ENCODE measurements at places on chromosomes 5 and 9. TPM values are rescaled to one million over a fixed set of nuclear protein-coding genes. Genes with fewer than 3 reads are reported as not detected.

Gene SHISAL2B
- total RNA-seq: 8.6 TPM

DNA sequence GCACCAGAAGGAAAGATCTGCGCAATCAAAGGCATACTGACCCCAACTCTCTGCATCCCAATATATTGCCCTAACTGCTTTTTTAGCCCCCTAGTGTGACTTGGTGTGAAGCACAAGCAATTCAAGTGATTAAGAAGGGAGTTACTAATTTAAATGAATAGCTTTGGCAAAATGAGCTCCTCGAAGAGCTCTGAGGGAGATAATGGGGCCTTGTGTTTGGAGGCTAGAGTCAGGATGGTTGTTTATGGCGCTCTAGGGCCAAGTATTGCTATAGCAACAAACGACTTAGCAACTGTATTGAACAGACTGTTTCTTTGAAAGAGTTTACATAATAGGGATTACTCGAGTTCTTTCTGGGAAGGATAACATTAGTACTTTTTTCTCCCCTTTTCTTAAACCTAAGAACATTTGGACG, 11.5 kb upstream of the C5orf58 start:
- H3K27ac ChIP-seq: no peak overlapping the region
- H3K36me3 ChIP-seq: no peaks in the 10 kb centered on the region
- no peaks in the 10 kb centered on the region for H3K27me3 ChIP-seq
- no peak for DNase-seq
- no peaks in the 10 kb centered on the region for H3K4me1 ChIP-seq

Gene PCDHGC4
- 2.4 TPM for total RNA-seq

DNA sequence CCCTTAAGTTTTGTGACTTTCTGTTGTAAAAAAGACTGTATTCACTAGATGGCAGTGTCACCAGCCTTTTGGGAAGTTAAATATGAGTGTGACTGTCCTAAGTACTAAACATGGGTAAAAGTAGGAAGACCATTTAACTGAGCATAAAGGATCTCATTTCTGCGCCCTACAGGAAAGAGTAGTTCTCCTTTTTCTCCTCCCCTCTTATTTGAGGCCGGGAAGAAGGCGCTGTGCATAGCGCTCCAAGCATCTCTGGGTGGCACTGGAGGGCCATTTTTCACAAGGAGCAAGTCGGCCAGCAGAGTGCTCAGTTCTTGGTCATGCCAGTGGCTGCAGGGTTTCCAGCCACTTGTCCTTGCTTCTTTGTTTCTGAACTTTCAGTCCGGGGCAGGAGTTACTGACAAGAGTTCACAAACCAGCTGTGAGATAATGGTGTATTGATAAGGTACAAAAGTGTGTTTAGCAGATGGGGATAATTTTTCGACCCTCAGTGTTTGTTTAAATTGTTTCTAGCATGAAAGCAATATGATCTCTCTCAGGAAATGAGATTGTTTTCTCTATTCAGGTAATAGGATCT, 227.6 kb upstream of the DMRT1 start:
- no peak overlapping the region for H3K4me3 ChIP-seq
- H3K36me3 ChIP-seq: no peaks in the 10 kb centered on the region
- no peak overlapping the region for H3K27ac ChIP-seq
- DNase-seq: peak; percentile 64
- H3K4me1 ChIP-seq: no peaks in the 10 kb centered on the region

Gene MED27
- 32.7 TPM for total RNA-seq

- H3K4me1 ChIP-seq: peaks cover 7% of the 10 kb centered on the region
- peaks cover 6% of the 10 kb centered on the region for H3K36me3 ChIP-seq
- H3K27ac ChIP-seq: no peak overlapping the region
- H3K27me3 ChIP-seq: no peaks in the 10 kb centered on the region
These were observed 13.6 kb downstream of the ITGA1 start for GRCh38 chr5:52801329-52801728.

DNA sequence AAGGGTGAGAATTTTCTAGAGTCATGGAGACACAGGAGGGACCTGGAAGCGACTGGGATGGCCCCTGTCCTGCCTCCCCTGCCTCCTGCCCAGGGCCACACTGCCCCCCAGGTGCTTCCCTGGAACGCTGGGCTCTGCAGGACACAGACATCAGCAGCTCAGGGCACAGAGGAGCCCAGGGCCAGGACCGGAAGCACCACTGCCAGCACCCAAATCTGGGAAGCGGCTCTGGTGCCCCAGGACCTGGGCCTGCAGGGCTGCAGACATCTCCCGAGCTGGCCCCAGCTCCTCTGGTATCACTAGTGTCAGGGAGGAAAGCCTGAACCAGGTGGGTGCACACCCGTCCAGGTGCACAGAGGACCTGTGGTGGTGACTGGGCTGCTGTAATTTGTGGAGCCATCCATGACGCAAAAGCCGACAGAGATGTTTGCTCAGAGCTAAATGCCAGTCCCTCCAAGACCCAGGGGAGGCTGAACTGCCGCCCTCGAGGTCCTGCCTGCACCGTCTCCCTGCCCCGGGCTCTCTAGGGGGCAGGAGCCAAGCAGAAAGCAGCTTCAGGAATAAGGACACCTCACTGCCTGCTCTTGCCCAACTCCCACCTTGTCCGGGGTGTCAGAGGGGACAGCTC, 46.0 kb upstream of the SIMC1 start:
- no peak overlapping the region for H3K4me3 ChIP-seq
- H3K27ac ChIP-seq: no peak overlapping the region
- DNase-seq: no peak
- 0 out of 2 replicates have a peak, but pooled peaks cover 3% of the 10 kb centered on the region for H3K4me1 ChIP-seq
- H3K27me3 ChIP-seq: peaks cover 14% of the 10 kb centered on the region

- H3K27ac ChIP-seq: no peak overlapping the region
- no peak for DNase-seq
- no peaks in the 10 kb centered on the region for H3K27me3 ChIP-seq
- no peak overlapping the region for H3K4me3 ChIP-seq
- H3K36me3 ChIP-seq: no peaks in the 10 kb centered on the region
These were observed 196.2 kb downstream of the RGS3 start for GRCh38 chr9:113659740-113660139.

Gene SLIT3
- total RNA-seq: 0.86 TPM

DNA sequence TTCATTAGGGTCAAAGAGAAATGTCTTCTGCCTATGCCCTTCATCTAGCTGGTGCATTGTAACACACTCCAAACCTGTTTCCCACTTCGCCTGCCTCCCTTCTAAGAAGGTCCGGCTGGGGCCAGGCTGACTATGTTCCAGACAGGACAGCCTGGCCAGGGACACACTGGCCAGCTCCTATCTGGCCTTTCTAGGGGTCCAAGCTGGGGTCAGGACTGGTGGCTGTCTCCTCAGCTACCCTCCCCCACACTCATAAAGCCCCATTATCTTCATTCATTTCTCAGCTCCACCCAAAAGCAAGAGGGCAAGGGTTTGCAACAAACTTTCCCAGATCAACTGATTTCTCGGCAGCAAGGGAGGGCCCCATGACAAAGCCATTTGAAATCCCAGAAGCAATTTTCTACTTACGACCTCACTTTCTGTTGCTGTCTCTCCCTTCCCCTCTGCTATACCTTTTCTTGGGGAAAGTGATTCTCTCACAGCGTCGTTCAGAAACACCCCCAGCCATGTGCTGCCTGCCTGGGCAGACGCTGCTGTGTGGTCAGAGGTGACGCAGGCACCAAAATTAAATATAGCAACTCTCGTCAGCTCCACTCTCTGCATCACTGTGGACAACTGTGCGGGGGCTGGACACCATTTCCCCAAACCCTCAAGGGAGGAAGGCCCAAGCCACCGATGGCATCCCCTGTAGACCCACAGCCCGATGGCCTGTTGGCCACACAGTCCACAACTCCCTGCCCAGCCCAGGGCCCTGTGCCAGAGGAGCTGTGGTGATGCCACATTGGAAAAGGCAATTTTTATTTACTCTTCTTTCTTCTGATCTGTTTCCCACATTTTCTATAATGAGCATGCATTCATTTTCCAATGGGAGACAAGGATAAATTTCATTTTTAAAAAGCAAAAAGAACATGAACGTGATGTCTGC, 6.1 kb downstream of the IL13 start:
- no peaks in the 10 kb centered on the region for H3K36me3 ChIP-seq
- H3K4me3 ChIP-seq: no peak overlapping the region
- peaks cover 3% of the 10 kb centered on the region for H3K4me1 ChIP-seq
- no peak for DNase-seq
- H3K27ac ChIP-seq: no peak overlapping the region
